ENCODE measurements at places on chromosomes 6 and 20.

DNA sequence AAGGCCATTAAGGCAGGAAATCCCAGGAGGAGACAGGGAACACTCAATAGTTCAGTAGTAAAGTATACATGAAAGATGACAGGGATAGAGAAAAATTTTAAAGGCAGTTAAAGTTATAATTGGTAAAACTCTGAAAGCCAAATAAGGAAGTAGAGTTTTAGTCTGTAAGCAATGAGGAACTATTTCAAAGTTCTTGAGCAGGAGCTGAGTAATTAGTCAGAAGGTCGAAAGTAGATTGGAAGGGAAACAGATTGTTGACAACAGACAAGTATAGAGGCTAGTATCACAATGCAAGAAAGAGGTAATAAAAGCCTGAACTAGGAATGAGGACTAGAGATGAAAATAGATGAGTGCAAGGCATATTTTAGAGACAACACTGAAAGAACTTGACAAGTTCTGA lies 150.3 kb downstream of the CDK19 start:
- no peak for DNase-seq

GRCh38 chr6:11232770-11233626 lies 530 bp upstream of the NEDD9 start:
- no peak for DNase-seq

GRCh38 chr6:52363228-52363867 lies 1.4 kb downstream of the PAQR8 start:
- DNase-seq: no peak

DNA sequence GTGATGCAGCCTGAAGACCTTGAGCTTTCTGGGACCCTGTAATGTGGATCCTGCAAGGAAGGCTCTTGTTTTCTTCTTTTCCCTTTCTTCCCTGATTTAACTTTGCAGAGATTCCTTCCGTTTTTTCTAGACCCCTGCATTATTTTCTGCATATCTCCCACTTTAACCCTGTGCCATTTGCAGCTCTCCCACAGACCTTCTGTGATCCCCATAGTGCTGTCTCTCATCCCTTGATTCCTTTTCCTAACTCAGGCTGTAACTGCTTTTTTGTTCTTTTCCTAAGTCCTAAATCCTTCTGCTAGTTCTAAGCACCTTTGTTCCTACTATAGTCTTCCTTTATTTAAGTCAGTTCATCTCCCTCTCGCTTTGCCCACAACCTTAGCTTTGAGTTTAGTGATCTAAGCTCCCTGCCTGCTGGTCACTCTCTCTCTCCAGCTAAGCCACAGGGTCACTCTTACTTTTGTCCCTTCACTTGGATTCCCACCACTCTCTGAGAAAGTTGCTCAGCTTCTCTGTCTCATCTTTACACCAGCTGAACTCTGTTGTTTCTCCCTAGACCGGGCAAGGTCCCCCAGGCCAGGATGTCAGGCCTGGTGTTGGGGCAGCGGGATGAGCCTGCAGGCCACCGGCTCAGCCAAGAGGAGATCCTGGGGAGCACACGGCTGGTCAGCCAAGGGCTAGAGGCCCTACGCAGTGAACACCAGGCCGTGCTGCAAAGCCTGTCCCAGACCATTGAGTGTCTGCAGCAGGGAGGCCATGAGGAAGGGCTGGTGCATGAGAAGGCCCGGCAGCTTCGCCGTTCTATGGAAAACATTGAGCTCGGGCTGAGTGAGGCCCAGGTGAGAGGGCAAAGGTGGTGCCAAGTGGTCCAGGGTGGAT lies 1.6 kb downstream of the KLC4 start:
- no peak for DNase-seq

- no peak for DNase-seq
These were observed 132.1 kb upstream of the FAM184A start for GRCh38 chr6:119210596-119210995.

- DNase-seq: no peak
These were observed 66.9 kb downstream of the EFCAB8 start for GRCh38 chr20:32925481-32926196.

- DNase-seq: no peak
These were observed 269.6 kb downstream of the KHDC1L start for GRCh38 chr6:72955666-72956065.

- no peak for DNase-seq
These were observed 164.1 kb upstream of the JAG1 start for GRCh38 chr20:10837901-10838300.

- no peak for DNase-seq
These were observed 118.4 kb upstream of the SLC2A12 start for GRCh38 chr6:134170844-134171243.

GRCh38 chr6:160160450-160160849 lies 38.8 kb downstream of the SLC22A1 start:
- DNase-seq: no peak

DNA sequence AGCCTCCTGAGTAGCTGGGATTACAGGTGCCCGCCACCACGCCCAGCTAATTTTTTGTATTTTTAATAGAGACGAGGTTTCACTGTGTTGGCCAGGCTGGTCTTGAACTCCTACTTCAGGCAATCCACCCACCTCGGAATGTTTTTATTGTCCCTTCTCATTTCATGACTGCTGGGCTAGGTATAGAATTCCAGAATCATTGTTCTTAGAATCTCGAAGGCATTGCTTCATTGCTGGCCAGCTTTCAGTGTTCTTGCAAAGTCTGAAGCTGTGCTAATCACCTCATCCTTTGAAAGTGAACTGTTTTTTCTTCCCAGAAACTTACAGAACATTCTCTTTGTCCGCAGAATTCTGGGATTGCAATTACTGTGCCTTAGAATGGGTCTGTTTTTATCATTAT lies 49.0 kb downstream of the PTPN1 start:
- no peak for DNase-seq

Data from 8988T (cell line).